ENCODE measurements at places on chromosomes 3 and 15.
A peak's percentile ranks its signal among the peaks of the same experiment; 100 is the strongest.

DNA sequence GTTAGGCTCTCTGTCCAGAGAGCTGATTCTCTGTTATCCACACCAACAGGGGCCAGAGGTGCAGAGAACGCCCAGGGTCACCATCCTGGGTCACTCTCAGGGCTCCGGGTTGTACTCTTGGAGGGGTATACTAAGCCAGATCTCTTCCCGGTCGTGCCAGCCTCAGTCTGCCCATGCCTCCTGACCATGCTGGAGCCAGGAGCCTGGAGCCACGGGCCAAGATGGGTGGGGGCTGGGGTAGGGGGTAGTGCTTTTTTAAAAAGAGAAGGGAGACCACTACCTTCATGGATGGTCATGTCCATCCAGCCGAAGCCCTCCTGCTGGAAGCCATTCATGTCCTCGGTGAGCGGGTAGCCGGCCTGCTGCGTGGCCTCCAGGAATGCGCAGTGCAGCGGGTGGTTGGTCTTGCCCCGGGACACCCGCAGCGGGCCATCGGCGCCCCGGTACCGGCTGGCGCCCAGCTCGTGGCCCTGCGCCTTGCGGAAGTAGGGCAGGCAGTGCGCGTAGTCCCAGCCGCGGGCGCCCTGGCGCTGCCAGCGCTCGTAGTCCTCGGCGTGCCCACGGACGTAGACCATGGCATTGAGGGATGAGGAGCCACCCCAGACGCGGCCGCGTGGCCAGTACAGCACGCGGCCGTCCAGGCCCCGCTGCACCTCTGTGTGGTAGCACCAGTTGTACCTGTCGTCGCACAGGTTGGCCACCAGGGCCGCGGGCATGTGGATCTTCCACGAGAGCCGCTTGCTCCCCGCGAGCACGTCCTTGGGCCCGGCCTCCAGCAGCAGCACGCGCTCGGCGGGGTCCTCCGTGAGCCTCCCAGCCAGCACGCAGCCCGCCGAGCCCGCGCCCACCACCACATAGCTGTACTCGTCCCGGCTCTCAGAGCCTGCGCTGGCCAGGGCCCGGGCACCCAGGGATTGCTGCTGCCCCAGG lies 22.9 kb downstream of the CHDH start:
- DNase-seq, result no peak

DNA sequence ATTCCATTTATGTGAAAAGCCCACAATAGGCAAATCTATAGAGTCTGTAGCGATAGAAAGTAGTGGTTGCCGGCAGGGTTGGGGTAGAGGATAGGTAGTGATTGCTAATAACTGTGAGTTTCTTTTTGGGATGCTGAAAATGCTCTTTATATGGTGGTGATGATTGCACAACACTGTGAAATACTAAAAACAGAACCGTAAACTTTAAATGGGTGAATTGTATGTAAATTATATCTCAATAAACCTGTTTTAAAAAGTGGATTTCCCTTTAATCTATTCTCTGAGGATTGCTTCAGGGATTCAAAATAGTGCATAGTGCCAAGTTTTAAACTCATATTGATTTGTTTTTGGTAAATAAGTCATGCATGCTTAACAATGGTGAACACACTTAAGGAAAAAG lies 140.2 kb downstream of the LPP start:
- DNase-seq, result no peak

GRCh38 chr15:57028176-57028575 lies 109.7 kb downstream of the TCF12 start:
- DNase-seq, result no peak

- DNase-seq, result no peak
Measured at GRCh38 chr3:26596335-26596734, 26.2 kb upstream of the LRRC3B start.

- peak; percentile 84 for DNase-seq
Measured at GRCh38 chr3:159813822-159814531, 174.7 kb upstream of the IL12A start.

DNA sequence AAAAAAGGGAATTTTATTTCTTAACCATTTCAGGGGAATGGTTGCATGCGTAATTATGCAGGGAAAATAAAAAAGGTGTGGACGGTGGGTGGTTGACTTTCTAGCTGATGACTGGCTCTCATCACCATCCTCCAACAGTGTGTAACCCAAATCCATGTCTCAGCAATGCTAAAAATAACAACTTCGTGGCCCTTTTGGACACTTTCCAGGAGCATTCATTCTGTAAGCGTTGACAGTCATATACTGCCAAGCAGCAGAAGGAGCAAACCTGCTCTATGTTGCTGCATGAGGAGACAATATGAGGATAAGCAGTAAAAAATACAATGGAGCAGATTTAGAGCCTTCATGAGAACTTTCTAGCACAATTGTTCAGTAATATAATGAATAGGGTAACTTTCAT lies 189.1 kb downstream of the ANXA2 start:
- no peak for DNase-seq

DNA sequence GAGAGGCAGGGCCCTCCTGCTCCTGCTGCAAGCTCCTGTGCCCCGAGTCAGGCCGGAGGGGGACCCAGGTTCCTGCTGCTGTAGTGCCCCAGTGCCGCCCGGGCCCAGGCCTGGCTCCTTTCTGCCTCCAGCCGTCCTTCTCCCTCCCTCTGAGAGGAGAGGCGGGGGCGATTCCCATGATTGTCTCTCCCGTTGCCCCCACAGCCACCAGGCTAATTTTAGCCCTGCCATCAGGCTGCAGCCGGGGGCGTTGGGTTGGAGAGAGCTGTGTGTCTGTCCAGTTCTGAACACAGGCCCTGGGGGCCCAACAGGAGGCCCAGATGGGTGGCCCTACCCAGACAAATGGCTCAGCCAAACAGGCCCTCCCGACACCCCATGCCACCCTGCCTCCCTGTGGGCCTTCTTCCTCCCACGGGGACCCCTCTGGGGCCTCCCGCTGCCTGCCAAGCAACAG lies 214.8 kb downstream of the TBC1D2B start:
- DNase-seq, result no peak

- peak; percentile 59 for DNase-seq
Measured at GRCh38 chr15:48647962-48648361, 2.5 kb upstream of the FBN1 start.

DNA sequence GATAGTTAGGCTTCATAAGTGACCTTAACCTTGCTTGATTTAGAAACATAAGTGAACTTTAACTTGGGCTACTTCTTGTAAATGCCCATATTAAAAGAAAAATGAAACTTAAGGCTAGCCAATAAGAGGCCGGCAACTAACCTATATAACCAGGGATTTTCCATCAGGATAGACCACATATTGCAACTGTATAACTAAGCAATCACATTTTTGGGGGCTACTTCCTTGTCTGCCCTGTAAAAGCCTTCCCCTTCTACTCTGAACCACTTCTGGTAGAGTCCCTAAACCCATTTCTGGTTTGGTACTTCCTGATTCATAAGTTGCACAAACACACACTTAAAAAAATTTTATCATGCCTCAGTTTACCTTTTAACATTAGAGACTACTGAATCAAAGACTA lies 150.9 kb upstream of the UBE2E2 start:
- no peak for DNase-seq

DNA sequence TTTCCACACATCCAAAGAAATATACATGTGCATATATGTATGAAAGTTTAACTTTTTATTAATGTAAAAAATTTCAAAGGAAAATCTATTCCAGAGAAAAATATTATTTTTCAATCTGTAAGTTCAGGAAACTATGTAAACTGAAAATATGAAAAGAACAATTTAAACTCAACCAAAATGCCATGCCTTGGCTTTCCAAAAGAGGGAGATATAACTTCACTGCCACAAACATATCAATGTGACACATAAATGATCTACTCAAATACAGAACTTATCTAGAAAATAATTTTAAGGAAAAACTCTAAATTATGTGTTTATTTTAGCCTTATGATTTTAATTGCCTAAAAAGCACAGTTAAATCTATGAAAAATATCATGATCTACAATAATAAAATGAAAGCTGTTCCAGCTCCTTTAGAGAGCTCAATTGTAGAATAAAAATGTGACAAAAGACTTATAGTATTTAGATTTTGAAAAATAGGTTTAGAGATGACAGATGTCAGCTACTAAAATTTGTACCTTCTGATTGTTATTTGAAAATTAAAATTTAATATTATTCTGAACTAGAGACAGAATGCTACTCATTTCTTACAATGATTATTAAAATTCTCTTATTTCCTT lies 94.8 kb downstream of the GBE1 start:
- peak; percentile 42 for DNase-seq

DNA sequence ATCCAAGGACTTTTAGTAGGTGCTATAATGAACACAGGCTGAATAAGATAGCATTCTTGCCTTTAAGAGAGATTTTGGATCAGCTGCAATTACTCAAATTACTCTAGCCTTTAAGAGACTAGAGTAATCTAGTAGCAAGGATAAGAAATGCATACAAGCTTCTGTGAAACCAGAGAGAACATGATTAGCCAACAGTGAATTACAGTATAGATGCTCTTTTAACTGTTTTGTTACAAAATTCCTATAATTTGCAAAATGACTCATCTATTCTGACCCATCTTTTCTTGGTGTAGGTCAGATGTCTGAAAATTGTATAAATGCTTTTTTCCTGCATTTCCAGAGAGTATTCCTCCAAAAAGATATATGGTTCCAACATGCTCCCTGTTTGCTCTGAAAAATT lies 66.9 kb downstream of the CEP63 start:
- no peak for DNase-seq

DNA sequence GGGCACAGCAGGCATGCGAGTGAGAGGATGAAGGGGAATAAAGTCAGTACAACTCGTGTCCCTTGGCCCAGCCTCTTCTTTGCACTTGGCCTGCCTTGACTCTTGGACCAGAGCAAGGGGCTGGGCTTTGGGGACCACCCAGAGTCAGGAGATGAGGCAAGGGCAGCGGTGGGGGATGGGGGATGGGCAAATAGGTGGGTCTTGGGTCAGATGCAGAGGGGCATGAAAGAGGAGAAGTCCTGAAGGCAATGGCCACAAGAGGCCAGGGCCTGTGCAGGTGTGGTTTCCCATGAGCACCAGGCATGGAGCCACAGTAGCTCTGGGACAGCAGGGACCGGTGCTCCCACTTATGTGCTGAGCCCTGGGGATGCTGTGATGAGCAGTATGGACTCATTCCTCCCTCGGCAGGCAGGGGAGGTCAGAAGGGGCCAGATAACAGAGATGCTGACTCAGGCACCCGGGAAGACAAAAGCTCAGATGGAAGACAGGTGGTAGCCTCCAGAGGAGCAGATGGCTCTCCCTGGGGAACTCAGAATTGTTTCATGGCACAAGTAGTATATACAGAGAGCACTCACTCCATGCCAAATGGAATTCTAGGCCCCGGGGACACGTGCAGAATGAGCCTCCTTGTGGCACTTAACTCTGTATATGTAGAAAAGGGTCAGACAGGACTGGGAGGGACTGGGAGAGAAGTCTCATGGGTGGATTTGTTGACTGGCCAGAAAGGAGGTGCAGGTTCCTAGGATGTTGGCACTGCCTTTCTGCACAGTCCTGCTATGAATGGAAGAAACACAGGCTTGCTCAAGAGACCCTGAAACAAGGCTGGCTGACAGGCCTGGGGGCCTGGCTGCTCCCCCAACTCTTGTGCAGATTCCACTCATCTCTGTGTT lies 14.3 kb downstream of the ZBTB47 start:
- no peak for DNase-seq

- DNase-seq, result no peak
Measured at GRCh38 chr3:33364060-33364459, 76.1 kb downstream of the UBP1 start.

DNA sequence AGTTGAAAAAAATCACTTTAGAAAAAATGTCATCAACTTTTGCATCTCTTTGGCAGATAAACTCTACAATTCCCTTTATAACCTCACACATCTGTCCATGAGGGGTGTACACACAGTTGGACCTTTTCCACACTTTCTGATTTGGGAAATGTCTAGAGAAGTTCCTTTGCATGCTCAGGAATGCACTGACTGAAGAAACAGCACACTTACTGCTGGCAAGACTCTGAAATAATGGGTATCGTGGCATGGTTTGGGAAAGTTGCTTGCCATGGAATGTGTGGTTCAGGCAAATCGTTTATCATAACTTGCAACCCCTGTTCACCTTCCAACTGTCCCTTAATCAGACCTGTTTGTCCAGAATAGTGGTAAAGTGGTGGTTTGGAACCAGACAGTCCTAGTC lies 135.3 kb upstream of the TGFBR2 start:
- DNase-seq, result no peak

GRCh38 chr15:59739557-59740186 lies 50.6 kb upstream of the BNIP2 start:
- no peak for DNase-seq

DNA sequence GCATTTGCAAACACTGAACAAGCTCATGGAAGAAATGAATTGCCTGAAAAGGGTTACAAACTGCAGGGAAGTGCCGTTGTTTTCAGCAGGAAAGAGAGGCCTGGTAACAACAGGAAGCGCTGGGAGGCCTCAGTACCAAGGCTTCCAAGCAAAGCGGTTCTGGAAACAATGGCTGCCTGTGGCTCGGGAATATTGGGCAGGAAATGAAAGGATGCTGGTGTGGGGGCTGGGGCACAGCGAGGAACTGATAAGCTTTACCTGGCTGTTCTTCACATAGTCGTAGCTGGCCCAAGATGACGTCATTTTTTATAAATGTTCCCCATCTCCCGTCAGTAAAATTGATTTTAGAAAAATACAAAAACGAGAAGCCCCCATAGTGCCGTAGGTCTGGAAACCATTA lies 55.9 kb downstream of the ARHGAP31 start:
- peak; percentile 17 for DNase-seq

DNA sequence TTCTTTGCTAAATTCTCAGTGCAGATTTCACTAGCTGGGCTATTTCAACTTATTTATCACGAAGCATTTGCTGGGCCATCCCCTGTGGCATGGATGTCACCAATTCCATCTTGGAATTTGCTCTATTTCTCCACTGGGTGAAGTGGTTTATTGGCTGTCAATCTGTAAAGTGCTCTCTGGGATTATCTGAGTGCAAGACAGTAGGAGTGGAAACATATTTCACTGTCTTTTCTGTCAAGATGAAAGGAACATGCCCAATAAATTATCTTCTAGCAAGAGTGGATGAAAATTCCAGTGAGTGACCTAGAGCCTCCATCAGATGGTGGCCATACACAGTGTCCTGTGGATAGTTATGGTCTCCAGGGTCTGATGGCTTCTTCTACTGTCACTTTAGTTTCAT lies 25.1 kb upstream of the CTDSPL start:
- DNase-seq, result no peak

DNA sequence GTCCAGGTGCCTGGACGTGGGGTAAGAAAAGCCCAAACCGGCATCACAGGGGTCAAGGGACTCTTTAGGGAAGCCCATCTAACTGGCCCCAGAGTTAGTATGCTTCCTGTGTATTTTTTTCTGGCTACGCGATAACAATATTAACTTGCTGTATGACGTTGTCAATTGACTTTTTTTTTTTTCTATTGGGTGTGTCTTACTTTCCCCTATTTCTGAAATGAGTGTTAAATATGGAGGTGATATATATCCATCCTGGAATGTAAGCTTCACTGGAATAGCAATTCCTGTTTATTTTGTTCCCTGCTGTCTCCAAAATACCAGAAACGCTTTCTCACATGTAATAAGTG lies 598 bp upstream of the GMNC start:
- DNase-seq, result peak; percentile 44
